ENCODE measurements at places on chromosomes 6 and 20. TPM values are rescaled to one million over a fixed set of nuclear protein-coding genes. Genes with fewer than 3 reads are reported as not detected.

Gene PROKR2
- not detected for total RNA-seq

Gene CRYBG1
- total RNA-seq = 2.4 TPM

Gene IL20RA
- not detected for total RNA-seq

Gene LY6G6C
- total RNA-seq = not detected

Gene BCAS1
- not detected for total RNA-seq

Gene TPBG
- total RNA-seq = 47.1 TPM

Gene VGLL2
- not detected for total RNA-seq

Gene HLA-DOB
- 0.24 TPM for total RNA-seq

Gene KIFC1
- 11.6 TPM for total RNA-seq
